ENCODE measurements at places on chromosomes 12 and 14.

GRCh38 chr12:104763168-104763805, 194.8 kb downstream of the SLC41A2 start:
- no peak for DNase-seq

DNA sequence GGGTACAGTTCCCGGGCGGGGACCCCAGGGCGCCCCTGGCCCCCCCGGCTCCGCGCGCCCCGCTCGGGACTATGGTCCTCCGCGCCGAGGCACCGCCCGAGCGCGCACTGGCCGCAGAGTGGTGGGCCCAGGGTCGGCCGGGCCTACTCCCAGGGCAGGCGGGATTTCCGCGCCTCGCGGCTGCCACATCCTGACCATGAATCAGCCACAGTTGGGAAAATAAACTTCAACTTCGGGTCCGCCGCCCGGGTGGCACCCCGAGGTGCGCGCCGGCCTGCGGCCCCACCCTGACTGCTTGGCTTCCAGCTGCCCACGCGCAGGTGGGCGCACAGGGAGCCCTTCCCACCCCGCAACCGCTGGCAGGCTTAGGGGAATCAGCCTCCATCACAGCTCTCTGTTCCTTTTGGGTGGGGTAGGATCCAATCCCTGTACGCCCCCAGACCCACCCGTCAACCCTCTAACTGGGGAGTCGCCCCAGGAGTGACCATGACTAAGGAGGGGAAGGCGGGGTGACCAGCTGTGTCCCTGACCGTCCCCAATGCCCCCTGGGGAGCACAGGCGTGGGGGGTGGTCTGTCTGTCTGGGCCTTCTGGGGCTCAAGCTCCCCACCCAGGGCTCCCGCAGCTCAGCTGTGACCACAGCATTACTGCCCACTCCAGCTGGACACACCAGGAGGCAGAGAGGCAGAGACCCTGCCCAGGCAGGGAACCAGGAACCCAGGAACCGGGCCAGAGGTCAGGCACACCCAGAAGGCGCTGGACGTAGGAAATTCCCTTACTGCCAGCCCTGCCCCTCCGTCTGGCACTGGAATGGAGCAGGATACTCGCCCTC, 678 bp downstream of the INF2 start:
- DNase-seq, result no peak

DNA sequence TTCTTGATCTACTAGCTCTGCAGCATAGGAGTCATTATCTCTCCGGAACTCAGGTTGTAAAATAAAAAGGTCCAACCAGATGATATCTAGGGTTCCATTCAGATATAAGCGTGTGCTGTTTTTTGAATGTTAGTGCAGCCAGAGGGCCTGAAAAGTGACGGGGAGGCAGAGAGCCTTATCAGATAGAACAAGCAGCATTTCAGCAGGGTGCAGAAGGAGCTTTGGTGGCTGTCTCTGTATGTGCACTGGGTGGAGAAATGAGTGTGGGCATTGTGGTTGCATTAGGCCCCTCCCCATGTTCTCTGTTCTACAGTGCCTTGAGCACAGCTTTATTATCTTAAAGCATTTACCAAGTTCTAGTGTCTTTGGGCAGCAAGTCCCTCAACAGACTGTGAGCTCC, 275.1 kb downstream of the NRXN3 start:
- no peak for DNase-seq

- DNase-seq, result no peak
Observed at GRCh38 chr14:105902131-105902898, 375.9 kb downstream of the TMEM121 start.

DNA sequence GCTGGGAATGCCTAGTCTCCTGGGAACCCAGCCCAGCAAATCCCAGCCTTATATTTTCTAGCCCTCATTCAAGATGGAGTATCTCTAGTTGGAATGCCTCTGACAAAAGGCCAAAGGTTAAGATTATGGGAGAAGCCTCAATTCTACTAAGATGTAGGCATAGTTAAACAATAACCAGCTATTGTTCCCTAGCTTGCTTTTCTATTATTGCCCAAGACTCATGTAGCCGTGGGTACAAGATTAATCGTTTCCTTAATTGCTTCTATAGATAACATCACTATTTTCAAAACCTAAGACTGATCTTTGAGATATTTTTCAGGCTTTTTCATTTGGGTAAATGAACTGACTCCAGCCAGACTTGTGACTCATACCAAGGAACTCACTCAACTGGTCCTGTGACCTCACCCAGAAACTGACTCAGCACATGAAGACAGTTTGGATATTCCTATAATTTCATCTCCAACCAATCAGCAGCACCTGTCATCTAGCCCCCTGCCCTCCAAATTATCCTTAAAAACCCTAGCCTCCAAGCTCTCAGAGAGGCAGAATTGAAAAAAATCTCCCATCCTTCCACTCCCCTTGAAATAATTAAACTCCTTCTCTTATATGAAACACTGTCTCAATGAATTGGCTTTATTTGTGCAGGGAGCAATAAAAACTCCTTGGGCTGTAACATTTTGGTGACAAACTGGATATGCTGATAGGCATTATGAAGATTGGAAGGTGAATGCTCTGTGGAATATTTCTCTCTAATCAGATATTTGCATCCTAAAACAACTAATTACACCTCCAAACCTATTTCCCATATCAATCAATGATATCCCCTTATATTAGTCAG, 589.0 kb downstream of the C12orf50 start:
- peak; percentile 73 for DNase-seq

Measured in fibroblast of the conjunctiva (primary cell).